ENCODE measurements at places on chromosomes 7 and 10.

DNA sequence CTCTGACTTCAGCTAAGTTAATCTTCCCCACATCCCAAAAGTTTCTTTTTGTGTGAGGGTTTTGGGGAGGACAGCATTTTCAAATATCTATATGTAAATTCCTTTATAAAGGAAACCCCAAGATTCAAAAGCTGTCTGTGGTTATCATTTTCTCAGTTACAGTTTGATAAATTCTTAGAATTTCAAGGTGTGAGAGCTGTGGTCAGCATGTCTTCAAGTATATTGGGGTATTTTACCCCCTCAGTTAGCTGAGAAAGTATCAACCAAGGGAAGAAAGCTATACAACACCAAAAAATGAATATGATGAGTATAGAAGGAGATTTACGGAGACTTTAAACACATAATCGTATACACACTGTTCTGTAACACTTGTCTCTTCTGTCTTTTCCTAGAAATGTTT lies 109.2 kb downstream of the SND1 start:
- no peak for DNase-seq

DNA sequence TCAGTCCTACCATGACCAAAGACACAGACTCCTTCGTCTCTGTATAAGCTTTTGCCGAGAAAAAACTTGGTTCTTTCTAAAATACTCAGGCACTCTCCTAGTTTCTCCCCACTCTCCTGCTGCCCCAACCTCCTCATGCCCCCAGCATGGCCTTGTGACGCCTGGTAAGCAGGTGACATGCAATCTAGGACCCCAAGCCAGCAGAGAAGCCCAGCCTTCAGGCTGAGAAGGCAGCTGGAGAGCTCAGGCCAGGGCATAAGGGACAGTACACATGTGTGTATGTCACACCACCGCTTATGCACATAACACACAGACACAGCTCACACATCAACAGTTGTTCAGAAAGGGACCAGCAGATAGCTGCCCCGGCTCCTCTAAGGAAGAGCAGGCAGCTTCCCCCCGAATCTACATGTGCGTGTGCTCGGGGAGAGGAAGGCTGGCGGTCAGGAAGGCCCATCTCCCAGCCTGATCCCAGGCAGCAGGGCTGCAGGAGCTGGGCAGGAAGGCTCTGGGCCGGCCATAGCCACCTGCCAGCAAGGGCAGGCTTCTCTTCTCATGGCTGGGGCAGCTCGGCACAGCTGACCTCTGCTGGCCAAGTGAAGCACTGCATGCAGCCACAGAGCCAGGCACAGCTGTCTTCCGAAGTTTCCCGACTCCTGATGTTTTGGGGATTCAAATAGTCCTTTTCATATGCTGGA lies 8.5 kb downstream of the DDX56 start:
- DNase-seq, result peak; percentile 62

- DNase-seq, result no peak
Observed at GRCh38 chr7:1669064-1669951, 769 bp upstream of the ELFN1 start.

- no peak for DNase-seq
Observed at GRCh38 chr10:76202777-76203176, 771.4 kb downstream of the LRMDA start.

DNA sequence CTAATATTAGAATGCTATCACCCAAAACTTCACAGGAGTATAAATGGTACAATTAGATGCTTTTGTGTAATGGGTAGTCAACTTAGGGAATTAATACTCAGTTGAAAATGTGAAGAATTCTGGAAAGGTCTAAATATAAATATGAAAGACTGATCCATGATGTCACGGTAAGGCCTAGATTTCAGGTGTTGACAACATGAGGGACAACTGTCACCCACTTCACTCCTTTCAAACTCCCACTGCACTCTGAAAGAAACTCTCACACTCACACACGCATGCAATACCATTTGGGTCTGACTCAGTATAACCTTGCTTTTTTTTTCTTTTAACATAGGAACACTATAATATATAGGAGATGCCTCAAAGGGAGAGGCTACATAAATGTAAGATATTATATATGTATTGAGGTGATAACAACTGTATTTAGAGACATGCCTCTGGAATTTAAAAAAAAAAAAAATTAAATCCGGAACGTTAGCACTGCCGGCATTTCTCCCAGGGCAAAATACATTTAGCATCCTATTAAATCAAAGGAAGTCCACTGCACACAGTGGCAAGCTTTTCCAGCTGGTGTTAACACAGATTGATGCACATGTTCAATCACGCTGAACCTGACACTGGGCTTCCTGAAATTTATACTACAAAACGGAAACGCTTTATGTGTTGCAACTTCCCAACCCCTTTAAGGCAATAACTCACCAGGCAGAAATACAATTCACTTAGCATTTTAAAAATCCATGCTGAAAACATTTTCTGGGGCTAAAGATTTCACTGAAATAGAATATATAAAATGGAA lies 74.9 kb downstream of the RSU1 start:
- no peak for DNase-seq

- DNase-seq, result no peak
Observed at GRCh38 chr7:79464051-79464450, 10.6 kb upstream of the MAGI2 start.

DNA sequence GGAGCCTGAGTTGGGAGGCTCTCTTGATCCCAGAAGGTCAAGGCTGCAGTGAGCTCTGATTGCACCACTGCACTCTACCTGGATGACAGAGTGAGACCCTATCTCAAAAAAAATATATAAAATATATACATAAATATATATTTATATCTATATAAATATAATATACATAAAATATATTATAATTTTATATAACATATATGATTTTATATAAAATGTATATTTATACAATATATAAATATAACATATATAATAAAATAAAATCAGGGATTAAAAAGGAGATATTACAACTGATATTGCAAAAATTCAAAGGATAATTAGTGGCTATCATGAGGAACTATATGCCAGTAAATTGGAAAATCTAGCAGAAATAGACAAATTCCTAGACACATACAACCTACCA lies 353.5 kb upstream of the HPS1 start:
- no peak for DNase-seq

GRCh38 chr10:17216901-17217395 lies 11.1 kb upstream of the VIM start:
- no peak for DNase-seq

GRCh38 chr10:35532141-35532540 lies 73.0 kb upstream of the GJD4 start:
- DNase-seq, result no peak
